ENCODE measurements at places on chromosomes 4 and X.

DNA sequence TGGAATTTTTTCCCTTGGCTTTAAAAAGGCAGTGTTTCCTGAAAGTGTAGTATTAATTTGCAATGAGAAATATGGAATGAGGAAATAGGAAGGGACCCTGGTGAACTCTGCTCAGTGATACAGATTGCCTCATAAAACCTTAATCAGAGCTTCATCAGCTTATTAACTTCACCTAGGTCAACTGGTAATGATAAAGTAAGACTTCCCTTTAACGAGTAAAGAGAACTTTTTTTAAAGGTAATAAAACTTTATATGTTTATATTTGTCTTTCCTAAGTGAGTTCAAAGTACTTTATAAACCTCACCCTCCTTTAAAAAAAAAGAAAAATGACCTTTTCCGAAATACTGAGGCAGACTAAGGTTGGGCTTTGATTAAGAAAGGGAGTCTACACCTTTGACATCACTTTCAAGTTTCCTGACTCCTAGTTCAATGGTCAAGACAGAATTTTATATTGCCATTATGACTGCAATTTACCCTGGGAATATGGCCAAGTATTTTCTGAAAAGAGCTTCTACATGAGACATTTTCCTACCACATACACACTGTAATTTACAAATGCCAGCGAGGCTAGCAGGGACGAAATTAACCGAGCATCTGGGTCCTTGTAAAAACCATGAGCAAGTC is 706.3 kb upstream of the TENM3 start:
- peak; percentile 87 for DNase-seq

DNA sequence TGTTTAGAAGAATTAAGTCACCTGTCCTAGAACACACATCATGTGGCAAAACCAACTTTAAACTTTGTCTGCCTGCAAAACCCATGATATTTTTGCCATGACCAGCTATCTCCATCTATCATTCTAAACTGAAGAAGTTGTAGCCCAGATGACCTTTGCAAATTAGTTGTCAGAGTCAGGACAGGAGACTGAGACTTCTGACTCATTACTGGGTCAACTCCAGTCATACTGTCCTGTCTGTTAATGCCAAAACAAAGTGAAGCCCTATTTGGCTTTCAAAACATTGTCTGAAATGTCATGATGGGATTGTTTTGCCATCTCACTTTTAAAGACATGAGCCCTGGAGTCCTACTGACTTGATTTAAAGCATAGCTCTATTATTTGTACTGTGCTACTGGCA is 365.7 kb upstream of the CPEB2 start:
- DNase-seq = no peak

GRCh38 chrX:106220177-106220576 is 52.1 kb downstream of the PWWP3B start:
- no peak for DNase-seq

DNA sequence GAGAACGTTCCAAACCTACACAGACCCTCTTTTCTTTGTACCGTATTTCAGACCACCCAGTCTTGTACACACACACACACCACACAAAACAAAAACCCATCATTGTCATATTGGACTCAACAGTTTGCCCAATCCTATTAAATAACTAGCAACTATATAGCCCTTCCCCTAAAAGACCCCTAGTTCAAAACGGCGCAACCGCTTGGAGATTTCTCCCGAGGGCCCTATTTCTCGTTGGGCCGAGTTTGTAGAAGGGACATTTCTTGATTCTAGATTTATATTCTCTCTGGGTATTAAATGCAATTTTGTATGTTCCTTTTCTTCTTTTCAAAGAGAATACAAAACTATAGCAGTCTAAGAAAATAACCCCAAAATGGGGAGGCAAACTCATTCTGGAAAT is 547 bp upstream of the PDGFRA start:
- DNase-seq = no peak

GRCh38 chr4:89800527-89801103 is 36.3 kb downstream of the SNCA start:
- no peak for DNase-seq

- no peak for DNase-seq
These were observed 24.8 kb downstream of the LRBA start for GRCh38 chr4:150990250-150990649.

- DNase-seq = peak; percentile 69
These were observed 45.7 kb upstream of the PRSS12 start for GRCh38 chr4:118398226-118399090.

- no peak for DNase-seq
These were observed 90.0 kb downstream of the PSAPL1 start for GRCh38 chr4:7344636-7345155.

DNA sequence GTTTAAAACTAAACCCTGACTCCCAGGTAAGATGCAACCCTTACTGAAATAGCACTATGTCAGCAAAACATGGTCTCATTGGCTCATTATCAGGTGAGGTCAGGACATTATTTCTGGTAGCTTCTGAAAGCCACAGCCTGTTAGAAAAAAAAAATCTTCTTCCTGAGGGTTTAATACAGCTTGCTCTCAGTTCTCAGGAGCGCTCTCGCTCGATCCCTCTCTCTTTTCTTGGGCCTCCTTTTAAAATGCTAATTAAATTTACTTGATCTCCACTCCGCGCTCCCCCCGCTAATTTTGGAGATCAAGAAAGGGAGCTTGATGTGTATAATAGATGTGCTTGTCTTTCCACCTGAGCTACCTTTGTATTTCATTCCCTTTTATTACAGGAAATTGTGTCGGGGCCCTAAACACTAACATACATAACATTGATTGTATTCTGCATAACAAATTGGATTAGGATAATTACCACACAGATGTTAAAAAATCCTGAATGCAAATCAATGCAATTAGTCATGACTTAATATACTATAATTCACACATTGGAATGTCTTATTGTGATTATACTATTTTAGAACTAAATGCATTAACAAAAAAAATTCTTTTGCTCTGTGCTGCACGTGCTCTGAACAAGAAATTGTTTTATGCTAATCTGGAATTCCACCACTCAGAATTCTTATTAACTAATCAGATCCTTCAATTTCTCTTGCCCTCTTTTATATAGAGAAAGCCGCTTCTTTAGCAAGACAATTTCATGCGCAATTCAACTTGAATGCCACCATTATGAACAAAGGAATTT is 101.6 kb upstream of the TEX13D start:
- peak; percentile 6 for DNase-seq

DNA sequence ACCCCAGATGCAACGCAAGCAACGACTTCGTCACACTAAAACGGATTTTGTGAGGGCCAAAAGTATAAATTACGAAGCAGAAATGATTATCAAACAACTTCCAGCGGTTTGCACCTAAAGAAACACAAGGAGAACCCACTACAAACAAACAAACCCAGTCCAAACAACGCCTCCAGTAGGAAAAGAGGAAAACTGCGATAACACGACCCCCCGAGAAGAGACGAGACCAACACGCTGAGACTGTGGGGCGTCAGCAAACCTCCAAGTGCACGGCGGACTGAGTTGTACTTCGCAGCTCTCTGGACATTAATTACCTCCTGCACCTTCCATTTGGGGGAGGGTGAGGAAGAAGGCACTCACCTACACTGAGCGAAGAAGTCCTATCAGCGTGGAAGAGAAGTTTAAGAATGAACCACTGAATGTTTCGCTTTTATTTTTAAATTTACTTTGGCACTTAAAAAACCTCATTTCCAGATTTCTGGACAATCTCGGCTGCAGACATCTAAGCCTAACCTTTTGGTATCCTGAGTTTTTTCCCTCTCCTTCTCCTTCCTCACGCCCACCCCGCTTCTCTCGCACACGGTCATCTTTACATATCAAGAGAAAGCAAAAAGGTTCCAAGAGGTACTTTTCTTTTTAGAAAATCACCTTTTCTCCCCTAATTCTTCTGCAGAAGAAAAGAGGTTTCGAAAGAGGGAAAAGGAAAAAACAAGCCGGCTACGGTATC is at the start of gene MAB21L2:
Gene MAB21L2, plus strand, starts transcription at position 6 of the 727 bp plus-strand sequence. CDS start 879 bp downstream, outside the sequence.
- DNase-seq = no peak

GRCh38 chr4:103303011-103303410 is 104.9 kb upstream of the CENPE start:
- DNase-seq = peak; percentile 1

GRCh38 chr4:109424093-109424841 is 9.3 kb upstream of the SEC24B start:
- no peak for DNase-seq
